ENCODE measurements at places on chromosomes 1 and 21.

DNA sequence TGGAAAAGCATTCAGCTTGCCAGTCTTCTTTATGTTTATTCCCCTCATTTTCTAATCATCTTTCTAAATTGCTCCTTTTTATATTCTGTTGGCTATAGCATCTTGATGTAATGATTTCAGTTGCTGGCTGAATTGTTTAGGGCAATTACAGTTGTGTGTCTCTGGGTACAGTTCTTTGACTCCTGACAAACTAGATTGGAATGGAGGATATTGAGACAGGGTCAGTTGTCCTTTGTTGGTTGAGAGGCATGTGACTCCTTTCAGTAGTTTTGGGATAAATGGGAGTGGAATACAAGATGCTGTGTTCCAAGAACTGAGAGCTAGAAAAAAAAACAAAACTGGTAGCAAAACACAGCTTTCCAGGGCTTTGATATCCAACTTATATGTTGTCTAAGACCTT is 1.5 kb downstream of the CENPF start:
- DNase-seq, result no peak

GRCh38 chr1:150661156-150661555 is 31.7 kb upstream of the ENSA start:
- DNase-seq, result no peak

DNA sequence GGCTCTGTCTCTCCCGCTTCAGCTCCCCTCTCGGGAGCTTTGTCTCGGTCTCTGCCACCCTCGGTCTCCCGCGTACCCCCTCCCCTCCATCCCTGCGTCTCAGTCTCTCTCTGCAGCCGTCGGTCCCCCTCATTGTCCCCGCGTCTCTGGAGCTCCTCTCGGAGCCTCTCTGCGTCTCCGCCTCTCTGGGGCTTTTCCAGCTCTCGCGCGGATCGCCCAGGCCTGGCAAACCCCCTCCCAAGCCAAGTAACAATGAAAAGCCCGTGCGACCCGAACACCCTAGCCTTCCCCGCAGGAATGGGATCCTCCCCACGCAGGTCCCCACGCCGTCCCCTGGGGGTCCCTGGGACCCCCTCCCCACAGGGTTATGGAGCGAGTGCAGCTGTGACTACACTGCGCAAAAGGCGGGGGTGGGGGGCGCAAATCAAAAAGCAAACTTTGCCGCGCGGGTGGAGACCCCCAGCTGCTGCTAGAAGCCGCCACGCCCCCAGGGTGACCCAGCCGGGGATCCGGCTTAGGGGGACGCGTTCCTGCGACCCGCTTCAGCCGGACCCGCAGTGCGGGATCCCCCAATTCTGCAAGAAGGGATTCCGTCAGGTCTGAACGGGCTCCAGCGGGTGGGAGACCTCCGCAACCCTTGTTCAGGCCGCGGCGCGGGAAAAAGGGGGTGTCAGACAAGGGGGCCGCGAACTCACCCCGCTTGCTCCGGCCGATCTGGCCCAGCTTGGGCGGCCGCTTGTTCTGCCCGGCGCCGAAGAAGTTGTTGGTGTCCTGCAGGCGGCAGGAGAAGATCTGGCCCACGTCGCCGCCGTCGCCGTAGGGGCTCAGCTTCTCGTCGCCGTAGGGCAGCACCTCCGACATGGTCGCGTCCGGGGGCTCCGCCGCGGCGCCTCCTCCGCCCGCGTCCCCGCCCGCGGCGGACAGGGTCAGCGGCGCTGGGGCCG is 1.2 kb downstream of the CAMK2N1 start:
- DNase-seq, result no peak

GRCh38 chr1:155016231-155016831 is 13.7 kb downstream of the ZBTB7B start:
- DNase-seq, result no peak

- no peak for DNase-seq
These were observed 133.3 kb downstream of the KCNK2 start for GRCh38 chr1:215215846-215216245.

DNA sequence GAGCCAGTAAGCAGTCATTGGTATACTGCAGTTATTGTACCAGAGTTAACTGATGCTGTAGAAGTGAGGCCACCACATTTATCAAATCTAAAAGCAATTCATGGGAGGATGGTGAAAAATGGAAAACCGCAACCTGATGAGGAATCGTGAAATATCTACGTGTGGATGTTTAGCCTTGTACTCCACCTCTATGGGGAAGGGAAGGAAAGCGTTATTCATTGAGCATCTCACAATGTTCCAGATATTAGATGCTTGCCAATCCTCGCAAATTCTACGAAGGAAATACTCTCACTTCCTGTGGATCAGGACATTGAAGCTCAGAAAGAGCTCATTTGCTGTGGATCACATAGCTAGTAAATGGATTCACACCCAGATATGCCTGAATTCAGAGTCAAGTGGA is 77.3 kb downstream of the LRRC8D start:
- no peak for DNase-seq

DNA sequence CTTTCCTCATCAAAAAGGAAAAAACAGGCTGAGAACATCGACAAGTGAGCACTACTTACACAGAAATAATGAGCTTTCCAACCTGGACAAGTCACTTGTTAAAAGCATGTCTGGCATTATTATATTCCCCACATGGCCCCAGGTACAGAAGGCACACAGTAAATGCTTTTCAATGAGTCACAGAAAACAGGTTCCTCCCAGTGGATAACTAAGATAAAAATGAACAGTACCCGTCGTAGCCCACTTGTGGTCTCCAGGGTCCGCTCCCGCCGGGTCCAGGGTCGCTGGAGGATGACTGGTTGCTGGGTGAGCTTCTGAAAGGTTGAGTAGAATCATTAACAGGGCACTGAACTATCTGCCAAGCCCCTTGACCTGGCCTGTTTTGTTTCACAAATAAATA is 186.6 kb downstream of the SIPA1L2 start:
- no peak for DNase-seq

GRCh38 chr1:36027766-36028165 is 56.1 kb upstream of the TEKT2 start:
- DNase-seq, result no peak
